ENCODE measurements at places on chromosomes 2 and 18. TPM values are rescaled to one million over a fixed set of nuclear protein-coding genes. Genes with fewer than 3 reads are reported as not detected.

The CREG2 gene
- 1.7 TPM for polyA plus RNA-seq

The GPR35 gene
- polyA plus RNA-seq: 0.21 TPM

The NPAS2 gene
- polyA plus RNA-seq: 1.0 TPM

The KCNF1 gene
- 0.19 TPM for polyA plus RNA-seq

GRCh38 chr2:133061874-133062593 is 392.0 kb upstream of the LYPD1 start:
- H3K4me1 ChIP-seq: no peaks in the 10 kb centered on the region

DNA sequence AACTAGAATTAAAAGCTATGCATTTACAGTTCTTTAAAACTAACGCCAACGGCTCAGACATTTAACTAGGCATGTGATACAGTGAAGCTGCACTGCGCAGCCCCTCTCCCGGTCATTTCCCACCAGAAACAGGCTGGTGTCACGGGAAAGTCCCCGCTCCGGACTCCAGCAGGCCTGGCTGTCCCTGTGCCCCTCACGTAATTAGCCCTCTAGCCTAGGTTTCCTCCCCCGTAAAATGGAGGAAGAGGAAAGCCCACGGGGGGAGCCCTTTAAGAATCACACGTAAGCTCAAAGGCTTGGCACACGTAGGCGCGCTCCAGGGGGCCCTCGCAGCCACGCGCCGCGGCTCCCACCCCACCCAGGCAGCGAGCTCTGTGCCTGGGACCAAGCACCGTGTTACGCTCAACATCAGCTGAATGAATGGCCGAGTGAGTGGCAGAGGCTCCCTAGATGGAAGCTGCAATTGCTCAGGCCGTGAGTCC is 48.0 kb downstream of the KCNIP3 start:
- H3K4me3 ChIP-seq: peak overlapping the region; percentile 71
- no peaks in the 10 kb centered on the region for H3K4me1 ChIP-seq
- DNase-seq: no peak
- H3K36me3 ChIP-seq: no peaks in the 10 kb centered on the region
- H3K27me3 ChIP-seq: peaks cover 62% of the 10 kb centered on the region

- H3K27ac ChIP-seq: no peak overlapping the region
- no peak for DNase-seq
- no peak overlapping the region for H3K4me3 ChIP-seq
- no peaks in the 10 kb centered on the region for H3K4me1 ChIP-seq
- no peaks in the 10 kb centered on the region for H3K27me3 ChIP-seq
Measured at GRCh38 chr2:219142329-219142728, 18.3 kb downstream of the NHEJ1 start.

GRCh38 chr2:177353187-177353478 is 39.4 kb upstream of the AGPS start:
- no peak overlapping the region for H3K27ac ChIP-seq
- H3K4me1 ChIP-seq: no peaks in the 10 kb centered on the region
- DNase-seq: no peak

All from GM23338 (cell line).